ENCODE measurements at places on chromosomes 12 and 14.

DNA sequence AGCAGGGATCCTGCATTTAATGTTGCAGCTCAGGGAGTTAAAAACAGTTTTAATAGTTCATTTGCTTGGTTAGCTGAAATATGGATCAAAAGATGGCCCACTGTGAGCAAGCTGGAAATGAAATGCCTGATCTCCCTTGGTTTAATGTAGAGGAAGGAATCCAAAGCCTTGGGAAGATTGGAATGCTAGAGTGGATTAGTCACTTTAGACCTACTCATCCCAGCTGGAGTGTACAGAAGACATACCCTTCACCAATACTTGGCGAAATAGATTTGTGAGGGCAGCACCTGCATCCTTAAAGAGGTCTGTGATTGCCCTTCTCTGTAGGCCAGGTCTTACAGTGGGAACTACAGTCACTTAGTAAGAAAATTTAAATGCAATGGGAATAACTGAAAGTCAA lies 58.0 kb upstream of the KRAS start:
- DNase-seq: no peak

- no peak for DNase-seq
Observed at GRCh38 chr12:7060353-7060954, at the start of gene C1S. Gene C1S, plus strand, starts transcription at chr12:7060718. Its CDS starts 1,195 bp downstream, at chr12:7061913.

- DNase-seq: no peak
Observed at GRCh38 chr12:91732086-91732485, 413.6 kb downstream of the BTG1 start.

- no peak for DNase-seq
Observed at GRCh38 chr12:27844366-27845090, 64.5 kb upstream of the MANSC4 start.

DNA sequence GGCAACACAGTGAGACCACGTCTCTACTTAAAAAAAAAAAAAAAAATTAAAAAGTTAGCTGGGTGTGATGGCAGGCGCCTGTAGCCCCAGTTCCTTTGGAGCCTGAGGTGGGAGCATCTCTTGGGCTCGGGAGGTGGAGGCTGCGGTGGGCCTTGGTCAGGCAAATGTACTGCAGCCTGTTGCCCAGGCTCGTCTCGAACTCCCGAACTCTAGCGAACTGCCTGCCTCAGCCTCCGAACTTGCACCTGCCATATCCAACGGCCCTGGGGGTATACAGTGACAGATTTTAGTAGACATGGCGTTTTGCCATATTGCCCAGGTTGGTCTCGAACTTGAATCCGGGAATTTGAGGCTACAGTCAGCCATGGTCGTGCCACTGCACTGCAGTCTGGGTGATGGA lies 195.4 kb downstream of the ALG10 start:
- DNase-seq: no peak

Measured in MM.1S (cell line).